ENCODE measurements at places on chromosomes 5 and 9. TPM values are rescaled to one million over a fixed set of nuclear protein-coding genes. Genes with fewer than 3 reads are reported as not detected.

GRCh38 chr9:35811381-35812024 is 559 bp downstream of the SPAG8 start:
- DNase-seq = no peak

DNA sequence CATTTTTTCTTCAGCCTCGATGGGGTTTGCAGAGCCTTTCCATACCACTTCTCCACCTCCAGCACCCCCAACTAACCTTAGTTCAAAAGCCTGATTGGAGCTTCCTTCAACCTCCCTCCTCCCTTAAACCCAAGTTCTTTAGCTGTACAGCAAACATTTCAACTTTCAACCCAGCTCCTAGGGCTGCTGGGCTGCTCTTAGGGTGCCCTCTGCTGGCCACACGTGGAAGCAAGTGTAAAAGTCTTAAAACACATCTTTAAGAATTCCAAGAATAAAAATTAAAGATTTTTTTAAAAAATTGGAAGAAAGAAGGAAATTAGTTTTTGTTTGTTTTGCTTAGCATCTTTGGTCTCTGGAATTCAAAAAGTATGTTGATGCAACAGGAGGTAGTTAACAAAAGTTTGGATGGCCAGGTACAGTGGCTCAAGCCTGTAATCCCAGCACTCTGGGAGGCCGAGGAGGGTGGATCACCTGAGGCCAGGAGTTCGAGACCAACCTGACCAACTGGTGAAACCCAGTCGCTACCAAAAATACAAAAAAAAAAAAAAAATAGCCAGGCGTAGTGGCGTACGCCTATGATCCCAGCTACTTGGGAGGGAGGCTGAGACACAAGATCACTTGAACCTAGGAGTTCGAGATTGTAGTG is 15.5 kb upstream of the HSD17B3 start:
- peak; percentile 65 for DNase-seq

DNA sequence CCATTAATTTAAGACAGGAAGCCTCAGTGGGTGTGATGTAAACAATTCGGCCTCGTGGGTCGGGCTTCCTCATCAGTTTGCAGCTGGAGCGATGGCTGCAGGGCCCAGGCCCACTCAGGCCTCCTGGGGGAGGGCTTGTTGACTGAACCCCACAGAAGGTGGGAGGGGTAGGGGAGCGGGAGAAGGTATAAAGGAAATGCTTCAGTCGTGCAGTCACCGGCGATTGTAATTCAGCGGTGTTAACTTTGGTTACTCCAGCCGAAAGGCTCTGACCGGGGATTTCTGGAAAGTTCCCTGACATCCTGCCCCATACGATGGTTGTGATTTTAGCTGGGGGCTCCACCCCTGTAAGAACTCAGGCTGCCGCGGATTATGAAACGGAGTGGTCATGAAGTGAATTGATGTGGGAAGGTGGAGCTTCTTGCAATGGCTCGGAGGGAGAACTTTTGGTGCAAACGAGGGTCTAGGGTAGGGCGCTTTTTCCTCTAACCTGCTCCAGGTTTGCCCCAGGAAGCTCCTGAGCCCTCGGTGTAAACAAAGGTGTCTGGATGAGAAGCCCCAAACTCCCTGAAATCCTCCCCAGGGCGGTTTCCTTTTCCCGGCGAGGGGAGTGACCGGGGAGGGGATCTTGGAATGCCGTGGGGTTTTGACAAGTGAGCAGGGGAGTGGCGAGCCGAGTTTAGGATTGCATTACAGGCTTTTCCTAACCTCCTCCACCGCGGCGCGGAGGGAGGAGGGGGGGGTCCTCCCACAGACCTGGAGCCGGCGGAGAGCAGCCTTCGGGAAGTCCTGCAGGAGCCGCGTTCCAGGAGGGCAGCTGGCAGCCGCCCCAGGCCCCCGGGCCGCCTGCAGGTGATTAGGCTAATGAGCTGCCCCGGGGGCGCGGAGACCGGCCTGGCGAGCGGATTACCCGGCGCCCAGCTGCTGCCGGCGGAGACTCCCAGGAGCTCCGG is 215.5 kb downstream of the PDZD2 start:
- peak; percentile 81 for DNase-seq

PKD2L2 gene
- total RNA-seq = not detected

DNA sequence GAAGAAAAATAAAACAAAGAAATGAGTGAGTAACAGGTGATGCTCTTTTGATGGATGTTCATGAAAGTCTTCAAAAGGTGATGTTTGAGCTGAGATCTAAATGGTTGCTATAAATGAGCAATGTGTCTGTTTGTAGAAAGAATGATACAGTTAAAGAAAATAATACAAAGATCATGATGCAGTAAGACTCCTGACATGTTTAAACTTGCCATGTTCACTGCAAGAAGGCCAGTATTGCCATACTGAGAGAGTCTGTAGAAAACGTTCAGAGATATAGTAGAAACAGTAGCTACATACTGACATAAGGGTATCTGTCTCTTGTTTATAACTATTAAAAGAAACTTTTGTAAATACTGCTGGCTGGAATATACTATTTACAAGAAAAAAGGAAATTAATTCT is 1609.2 kb upstream of the ACO1 start:
- DNase-seq = no peak

DNA sequence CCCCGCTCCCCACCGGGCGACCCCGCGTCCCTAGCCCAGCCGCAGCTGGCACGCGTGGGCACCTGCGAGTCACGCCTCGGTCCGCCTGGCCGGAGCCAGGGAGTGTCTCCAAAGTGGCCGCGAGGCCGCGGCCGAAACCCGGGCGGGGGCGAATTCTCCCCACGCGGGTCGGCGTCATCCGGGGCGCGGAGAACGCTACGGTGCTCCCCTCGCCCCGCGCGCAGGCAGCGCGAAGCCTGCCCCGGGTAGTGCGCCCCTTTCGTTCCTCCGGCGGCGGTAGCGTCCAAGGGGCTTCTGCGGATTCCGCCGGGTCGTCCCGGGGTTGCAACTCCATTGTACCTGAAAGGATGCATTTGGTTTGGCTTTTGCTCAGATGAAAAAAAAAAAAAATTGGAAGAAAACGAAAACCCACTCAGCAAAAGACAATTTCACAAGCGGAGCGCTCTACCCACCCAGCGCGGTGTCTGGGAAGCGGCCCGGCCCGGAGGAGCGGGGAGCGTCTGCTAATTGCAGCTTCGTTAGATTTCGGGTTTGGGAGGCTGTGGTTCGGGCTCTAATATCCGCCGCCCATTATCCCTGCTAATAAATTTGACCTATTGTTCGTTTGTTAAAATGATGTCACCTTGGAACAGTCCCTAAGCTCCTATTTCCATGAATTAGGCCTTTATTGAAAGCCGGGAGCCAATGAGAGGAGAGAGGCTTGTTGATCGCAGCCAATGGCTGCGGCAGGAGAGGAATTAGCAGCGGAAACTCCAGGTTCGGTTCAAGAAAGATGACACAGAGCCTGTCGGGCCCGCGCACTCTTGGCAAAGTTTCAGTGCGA is at the start of gene TLX3:
Gene TLX3 (plus strand): TSS at position 796 of the 823 bp plus-strand sequence. CDS start 118 bp downstream, outside the sequence.
- DNase-seq = no peak

NPR3 gene
- total RNA-seq = 5.8 TPM

DNA sequence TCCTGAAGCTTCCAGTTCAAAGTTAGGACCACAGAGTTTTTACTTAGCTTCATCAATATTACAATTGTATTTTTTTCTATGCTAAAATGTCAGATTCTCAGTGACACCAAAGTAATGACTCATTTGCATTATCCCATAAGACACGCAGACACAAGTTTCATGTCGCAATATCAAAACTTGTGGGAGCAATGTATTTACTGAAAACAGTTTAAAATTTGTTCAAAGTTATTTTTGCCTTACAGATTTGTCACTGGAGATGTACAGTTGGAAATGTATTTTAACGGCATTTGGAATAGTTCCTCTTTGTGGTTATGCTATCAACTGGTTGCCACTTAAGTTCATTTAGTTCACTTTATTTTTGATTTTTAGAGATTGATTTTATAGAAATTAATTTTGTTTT is 36.2 kb upstream of the DAP start:
- no peak for DNase-seq

PPP6C gene
- 10.8 TPM for total RNA-seq

DNA sequence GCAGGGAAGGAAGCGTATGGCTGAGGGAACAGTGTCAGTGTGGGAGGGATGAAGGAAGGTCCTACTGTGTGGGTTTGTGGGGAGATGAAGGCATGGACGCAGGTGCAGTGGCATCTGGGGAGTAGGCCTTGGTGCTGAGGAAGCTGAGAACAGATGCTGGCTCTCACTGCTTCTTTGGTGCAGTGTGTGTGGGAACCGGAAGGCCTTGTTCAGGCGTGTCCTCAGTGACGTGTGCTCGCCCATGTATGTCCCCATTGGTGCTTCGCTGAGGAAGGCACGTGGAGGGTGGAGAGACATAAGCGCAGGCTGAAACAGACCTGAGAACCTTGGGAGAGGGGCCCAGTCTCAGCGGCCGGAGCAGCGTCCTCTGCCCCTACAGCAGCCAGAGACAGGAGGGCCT is 18.7 kb downstream of the ADAMTS13 start:
- DNase-seq = no peak

GRCh38 chr5:140011297-140011802 is 31.7 kb downstream of the NRG2 start:
- DNase-seq = peak; percentile 88

DNA sequence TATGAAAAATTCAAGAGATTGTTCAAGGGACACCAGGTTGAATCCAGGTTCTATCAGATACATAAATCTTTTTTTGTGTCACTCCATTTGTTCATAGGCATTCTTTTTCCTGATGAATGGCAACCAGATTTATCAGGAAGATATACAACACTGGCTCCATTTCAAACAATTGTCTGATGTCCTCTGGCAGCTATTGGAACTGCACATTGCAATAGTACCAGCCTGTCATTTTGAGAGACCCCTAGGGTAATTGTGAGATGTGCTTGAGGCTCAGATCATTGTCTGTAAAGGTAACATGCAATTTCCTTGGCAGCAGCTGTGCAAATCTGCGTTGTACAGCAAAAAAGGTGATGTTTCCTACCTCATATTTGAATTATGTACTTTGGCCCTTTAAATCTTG is 25.9 kb downstream of the KCTD16 start:
- DNase-seq = no peak

DNLZ gene
- total RNA-seq = 64.9 TPM
